Activated naive CD4-positive, alpha-beta T cell treated with anti-CD3 and anti-CD28 coated beads, Interleukin-2, amount 50 U/mL, for 16 hours (primary cell): ENCODE measurements at places on chromosomes 7 and 10.

DNA sequence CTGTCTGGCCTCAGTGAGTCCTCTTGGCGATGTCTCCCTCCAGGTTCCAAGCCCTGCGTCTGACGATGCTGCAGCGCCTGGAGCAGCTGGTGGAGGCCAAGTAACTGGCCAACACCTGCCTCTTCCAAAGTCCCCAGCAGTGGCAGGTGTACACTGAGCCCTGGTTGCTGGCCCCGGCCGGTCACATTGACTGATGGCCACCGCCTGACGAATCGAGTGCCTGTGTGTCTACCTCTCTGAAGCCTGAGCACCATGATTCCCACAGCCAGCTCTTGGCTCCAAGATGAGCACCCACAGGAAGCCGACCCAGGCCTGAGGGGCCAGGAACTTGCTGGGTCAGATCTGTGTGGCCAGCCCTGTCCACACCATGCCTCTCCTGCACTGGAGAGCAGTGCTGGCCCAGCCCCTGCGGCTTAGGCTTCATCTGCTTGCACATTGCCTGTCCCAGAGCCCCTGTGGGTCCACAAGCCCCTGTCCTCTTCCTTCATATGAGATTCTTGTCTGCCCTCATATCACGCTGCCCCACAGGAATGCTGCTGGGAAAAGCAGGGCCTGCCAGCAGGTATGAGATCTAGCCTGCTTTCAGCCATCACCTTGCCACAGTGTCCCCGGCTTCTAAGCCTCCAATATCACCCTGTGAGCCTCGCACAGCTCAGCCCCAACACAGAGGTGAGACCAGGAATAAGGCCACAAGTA, 7.3 kb upstream of the ZNF22 start:
- DNase-seq = no peak

DNA sequence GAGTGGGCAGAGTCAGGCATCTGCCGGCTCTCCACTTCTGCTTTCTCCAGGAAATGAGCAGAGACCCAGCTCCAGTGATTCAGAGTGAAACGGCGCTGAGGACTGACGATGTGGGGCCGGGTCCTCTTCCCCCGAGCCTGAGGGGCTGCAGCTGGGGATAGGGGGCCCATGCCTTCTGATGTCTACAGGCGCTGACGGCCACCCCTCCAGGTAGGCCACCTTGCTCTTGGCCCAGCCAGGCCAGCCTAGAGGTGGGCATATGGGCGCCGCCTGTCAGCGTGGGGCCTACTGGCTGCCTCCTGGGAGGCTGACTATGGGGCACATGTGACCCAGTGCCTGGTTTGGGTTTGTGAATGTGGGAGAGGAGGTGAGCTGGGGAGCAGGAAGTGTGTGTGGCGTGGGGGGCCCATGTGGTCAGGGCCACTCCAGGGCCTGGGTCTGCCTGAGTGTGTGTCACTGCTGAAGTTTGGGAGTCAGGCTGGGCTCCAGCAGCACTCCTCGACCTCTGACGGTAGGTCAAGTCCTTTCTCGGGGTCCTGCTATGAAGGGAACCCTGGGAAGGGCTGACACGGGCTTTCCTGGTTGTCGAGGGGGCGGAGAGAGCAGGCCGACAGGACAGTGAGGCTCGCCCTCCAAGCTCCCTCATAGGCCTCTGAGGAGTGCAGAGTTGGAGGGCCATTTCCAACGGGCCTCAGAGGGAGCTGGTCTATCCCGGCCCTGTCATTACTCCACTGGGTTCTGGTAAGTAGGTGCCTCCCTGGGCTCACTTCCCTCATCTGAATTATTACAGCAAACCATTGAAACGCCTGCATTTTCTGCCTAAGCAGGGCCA, at the start of gene WDFY4:
Gene WDFY4 (plus strand): TSS at position 82 of the 832 bp plus-strand sequence. CDS start 24,860 bp downstream, outside the sequence.
- no peak for DNase-seq

- no peak for DNase-seq
Measured at GRCh38 chr7:101991860-101992259, 174.4 kb downstream of the CUX1 start.

- no peak for DNase-seq
Measured at GRCh38 chr7:79282882-79283602, 170.4 kb downstream of the MAGI2 start.

DNA sequence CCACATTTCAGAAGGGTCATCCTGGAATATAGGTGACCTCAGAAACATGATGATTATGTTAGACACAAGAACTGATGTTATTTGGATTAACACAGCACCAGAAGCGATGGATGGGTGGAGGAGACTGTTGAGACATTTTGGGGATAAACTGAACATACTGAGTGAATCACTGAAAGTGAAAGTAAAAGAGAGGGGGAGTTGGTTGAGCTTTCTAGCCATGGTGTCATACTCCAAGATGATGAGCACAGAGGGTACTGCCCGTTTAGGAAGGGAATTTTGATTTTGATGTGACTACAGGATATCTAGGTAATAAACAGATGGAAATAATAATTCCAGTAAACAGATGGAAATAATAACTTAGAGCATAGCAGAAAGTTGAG, 248.0 kb upstream of the NPY start:
- no peak for DNase-seq

GRCh38 chr7:116802746-116803152, 59.6 kb upstream of the CAPZA2 start:
- no peak for DNase-seq

- no peak for DNase-seq
Measured at GRCh38 chr7:81280531-81280930, 361.7 kb upstream of the SEMA3C start.

- DNase-seq = no peak
Measured at GRCh38 chr10:97096261-97097083, 89.3 kb downstream of the SLIT1 start.

DNA sequence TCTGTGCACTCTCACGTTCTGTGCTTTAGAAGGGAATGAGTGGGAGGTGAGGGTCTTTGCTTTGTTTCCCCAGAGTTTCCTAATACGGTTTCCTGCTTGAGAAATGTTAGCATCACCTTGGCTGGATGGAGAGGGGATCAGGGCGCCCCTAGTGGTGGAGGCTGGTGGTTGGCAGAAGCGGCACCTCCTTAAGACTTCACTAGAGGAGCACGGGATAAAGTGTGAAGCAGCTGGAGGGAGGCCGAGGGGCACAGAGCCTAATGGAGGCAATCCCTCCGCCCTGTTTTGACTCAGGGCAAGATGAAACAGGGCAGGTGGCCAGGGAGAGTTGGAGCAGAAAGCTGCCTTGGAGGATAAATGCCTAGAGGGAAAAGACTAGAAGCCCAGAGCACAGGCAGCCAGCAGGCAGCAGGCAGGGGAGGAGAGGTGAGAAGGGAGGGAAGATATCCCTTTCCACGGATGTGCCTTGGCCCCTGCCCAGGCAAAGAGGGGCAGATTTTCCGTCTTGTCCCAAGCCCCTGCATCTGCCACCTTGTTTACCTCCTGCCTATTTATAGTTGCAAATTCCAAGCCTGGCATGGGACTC, 56.0 kb upstream of the BTRC start:
- DNase-seq = peak; percentile 76

GRCh38 chr7:124765401-124766352, at the start of gene GPR37:
TSS of gene GPR37 (minus strand) at chr7:124765792. CDS start at chr7:124764976, 816 bp downstream.
- peak; percentile 15 for DNase-seq

DNA sequence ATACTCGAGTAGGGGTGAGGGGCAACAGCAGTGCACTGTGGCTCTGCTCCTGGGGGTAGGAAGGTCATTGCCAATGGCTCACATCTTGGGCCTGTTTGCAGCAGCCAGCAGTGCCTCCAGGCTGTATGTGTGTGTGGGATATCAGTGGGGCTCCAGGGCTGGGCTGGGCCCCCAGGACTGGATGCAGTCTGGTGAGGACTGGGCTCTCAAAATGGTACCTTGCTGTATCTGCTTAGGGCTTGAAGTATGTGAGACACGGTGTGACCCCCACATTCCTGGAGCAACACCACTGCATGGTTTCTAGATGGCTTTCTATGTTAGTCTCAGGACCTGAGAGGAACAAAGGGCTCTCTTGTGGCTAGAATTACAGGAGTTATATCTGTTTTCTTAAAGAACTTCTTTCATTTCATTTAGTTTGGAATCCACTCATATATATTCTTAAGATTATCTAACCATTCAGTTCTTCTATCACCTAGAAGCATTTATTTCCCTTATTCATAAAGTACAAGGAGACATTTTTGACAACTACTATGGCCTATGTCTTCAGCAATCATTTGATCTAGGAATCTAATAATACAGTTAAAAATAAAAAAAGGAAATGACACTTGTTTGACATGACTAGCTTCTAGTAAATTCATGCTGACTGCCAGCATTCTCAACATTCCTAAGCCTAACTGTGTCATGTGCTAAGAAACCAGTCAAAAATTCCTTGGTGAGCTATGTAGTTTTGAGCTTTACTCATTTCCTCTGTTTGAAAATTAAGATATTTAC, 443.2 kb upstream of the SEMA3A start:
- no peak for DNase-seq

DNA sequence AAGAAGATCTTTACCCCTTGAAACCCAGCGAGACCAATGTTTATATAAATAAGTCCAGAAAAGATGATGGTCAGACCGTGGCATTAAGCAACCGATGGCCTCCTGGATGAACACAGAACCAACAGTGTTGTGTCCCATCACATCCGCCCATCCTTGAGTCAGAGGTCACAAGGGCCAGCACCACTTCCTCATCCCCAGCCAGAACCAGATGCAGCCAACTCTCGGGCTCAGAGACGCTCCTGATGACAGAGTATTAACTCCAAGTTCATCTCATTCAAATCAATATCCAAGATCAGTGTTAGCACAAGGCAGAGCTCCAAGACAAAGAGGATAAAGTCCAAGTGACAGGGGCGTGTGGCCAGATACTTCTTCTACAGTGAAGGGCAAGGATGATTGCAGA, 63.5 kb downstream of the FAM53B start:
- DNase-seq = no peak

DNA sequence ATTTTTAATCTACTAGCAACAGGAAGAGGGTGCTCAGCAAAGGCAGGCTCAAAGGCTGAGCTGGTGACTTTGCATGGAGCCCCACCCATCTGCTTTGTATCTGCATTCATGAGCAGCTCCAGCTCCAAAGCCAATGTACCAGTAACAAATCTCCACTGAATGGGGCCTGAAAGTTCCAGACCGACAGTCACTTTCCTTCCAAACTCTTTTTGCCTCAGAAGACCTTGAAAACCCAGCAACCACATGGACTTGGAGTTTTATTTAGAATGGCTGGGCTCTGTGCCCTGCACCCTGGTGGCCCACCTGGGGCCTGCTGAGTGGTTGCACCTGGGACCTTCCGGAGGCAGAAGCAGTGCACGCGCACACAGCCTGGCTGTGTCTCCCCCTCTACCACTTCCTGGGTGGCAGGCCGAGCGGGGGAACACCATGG, 195.0 kb upstream of the PLXNA4 start:
- DNase-seq = peak; percentile 35

- no peak for DNase-seq
Measured at GRCh38 chr7:118214833-118215182, 9.7 kb upstream of the ANKRD7 start.

DNA sequence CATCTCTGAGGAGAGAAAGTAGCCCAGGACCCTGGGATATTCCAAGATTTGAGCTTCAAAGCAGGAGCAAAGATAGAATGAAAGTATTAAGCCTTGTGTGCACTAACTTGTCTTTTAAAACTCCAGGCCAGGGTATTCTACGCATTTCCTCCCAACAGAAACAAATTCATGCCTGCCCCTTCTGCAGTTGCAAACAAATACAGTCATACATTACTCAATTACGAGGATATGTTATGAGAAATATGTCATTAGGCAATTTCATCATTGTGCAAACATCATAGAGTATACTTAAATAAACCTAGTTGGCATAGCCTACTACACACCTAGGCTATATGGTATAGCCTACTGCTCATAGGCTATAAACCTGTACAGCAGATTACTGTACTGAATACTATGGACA, 154.5 kb upstream of the KIAA1217 start:
- no peak for DNase-seq

- no peak for DNase-seq
Measured at GRCh38 chr10:91629715-91630549, 2.9 kb downstream of the PPP1R3C start.

DNA sequence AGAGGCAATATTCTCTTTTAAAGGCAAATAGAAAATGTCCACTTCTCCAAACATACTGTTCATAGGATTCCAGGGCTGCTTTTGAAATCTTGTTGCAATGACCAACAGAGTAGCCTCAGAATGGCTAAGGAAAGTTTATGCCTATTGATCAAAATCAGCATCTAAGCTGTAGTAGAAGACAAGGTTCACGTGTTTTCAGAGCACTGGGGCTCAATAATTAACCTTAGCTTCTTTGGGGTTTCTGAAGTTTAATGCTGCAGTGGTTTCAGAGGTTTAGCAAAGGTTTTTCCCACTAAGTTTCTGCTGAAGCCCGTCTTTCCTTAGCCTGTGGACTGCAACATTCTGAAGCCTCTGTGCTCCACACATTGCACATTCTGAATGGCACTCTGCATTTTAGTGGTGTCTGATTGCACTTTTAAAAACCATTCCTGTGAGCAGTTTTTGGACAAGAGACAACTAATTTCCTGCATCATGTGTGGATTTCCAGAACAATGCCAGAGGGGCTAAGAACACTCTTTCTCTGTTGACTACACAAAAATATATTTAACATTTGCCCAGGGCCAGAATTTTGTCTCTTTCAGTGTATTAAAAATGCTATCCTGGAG, 342.5 kb downstream of the PTEN start:
- no peak for DNase-seq

- no peak for DNase-seq
Measured at GRCh38 chr10:10432296-10433035, 585.2 kb upstream of the CELF2 start.

GRCh38 chr7:100900978-100901377, 5.3 kb upstream of the ACHE start:
- no peak for DNase-seq

DNA sequence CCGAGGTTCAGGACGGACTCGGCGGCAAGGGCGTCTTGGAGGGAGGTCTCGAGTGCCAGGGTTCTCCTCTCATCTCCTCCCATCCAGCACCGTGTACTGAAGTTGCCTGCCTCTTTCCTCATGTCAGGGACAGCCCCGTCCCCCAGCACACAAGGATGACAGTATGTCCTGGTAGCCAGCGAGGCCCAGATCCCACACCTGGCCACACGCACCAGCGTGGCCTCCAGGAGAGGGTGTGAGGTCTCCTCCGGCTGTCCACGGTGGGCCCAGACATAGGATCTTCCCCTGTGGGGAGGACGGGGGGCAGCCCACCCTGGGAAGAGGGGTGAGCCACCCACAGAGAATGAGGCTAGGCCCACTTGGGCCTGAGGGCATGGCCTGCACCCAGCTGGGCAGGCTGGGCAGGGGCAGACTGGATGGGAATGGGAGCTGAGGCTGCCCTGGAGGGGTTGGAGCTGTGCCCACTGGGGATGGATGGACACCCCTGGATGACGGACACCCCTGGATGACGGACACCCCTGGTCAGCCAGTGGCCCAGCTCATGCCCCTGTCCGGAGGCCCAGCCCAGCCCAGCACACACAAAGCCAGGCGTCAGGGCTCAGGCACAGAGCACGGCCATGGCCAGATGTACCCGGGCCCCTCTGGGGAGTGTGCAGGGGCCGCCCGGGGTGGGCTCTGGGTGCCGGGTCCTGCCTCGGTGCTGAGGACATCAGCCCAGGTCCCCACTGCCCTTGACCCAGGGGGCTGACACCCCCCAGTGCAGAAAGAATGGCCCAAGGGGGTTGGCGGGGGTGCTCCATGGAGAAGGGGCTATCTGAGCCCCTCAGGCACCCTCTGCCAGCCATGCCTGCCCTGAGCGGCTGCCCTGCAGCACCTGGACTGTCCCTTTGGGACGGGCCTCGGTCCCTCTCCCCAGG, 30.9 kb upstream of the CFAP46 start:
- no peak for DNase-seq
